Activated CD4-positive, alpha-beta T cell treated with anti-CD3 and anti-CD28 coated beads, Interleukin-2, amount 10 ng/mL, durations not matched to agents 7 days and 5 days (primary cell): ENCODE measurements at places on chromosomes 11 and 22. TPM values are rescaled to one million over a fixed set of nuclear protein-coding genes. Genes with fewer than 3 reads are reported as not detected.

PANX2 gene
- total RNA-seq, result 0.10 TPM

PITPNB gene
- 83.2 TPM for total RNA-seq

SHISA8 gene
- not detected for total RNA-seq

GRCh38 chr22:22836635-22837034, 51.0 kb upstream of the IGLL5 start:
- no peak for DNase-seq
